ENCODE measurements at places on chromosomes 16 and 17.

GRCh38 chr16:30567160-30567990 lies 4.1 kb downstream of the ZNF688 start:
- no peak for DNase-seq

DNA sequence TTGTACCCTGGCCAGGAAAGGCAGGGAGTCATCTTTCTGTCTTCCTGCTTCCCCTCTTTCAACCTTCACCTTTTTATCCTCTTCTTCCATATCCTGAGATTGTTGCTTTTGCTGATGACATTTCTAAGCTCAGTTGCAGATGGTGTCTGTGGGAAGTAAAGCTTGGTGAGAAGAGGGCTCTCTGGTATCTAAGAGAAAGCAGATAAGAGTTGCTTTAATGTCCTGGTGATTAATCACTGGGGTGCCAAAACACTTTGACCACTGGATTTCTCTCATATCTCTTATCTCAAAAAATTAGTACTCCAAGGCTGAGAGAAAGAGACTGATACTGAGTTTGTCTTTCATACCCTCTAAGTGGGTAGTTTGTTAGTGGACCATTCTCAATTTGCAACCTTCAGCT lies 71.3 kb downstream of the NEUROD2 start:
- DNase-seq, result no peak

DNA sequence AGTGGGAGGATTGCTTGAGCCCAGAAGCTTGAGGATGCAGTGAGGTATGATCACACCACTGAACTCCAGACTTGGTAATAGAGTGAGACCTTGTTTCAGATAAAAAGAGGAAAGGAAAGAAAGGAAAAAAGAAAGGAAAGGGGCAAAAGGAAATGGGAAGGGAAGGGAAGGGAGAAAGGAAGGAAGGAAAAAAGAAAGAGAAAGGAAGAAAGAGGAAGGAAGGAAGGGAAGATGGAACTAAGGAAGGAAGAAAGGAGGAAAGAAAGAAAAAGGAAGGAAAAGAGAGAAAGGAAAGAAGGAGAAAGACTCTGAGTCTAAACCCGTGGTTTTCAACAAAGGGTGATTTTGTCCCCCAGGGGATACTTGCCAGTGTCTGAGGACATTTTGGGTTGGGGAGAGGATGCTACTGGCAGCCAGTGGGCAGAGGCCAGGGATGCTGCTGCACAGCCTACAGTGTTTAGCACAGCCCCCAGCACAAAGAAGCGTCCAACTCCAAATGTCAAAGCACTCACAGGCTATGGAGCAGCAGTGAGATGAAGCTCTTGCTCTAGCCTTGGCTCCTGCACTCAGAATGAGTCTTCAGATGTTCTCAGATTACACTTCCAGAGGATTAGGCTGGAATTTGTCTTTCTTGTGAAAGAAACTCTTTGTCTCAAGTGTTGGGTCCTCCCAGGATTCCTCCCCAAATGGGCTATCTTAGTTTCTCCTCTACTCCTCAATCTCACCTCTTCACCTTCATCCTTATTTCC lies 64.2 kb downstream of the BMERB1 start:
- peak; percentile 68 for DNase-seq

DNA sequence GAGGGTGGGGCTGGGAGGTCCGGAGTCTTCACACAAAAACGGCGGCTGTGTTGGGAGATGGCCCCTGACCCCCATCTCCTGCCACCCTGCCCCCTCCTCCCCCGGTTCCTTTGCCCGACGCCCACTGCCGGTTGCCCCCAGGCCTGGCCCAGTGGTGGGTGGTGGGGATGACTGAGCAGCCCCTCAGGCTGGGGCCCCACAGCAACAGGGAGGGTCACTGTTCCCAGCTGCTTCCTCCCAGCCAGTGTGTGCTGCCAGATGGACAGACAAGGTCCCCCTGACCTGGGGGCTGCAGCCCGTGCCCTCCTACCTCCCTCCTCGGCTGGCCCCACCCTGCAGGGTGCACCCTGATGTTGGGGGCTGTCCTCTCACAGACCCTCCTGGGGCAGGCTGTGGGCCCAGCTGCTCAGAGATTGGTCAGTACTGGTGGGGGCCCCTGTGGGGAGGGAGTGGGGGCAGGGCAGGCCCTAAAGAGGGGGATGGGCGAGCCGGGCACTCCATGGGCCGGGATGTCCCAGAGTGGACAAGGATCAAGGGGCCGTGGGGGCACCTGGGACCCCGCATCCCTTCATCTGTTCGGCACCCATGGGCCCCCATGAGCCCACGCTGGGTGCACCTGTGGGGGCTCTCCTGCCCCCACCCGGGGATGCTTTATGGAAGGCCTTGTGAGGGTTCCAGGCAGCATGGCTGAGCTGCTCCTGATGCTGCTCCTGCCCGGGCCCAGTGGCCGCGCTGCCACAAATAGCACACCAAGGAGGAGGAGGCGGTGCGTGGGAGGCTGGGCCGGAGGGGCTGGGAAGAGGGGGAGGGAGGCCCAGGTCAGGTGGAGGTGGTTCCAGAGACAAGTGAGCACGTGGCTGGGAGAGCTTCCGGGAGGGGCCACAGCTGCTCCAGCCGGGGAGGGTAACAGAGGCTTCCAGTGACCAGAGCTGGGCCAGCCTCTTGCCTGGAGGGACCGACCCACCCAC lies 5.1 kb downstream of the C1QTNF8 start:
- DNase-seq, result no peak

- DNase-seq, result no peak
Observed at GRCh38 chr16:83907631-83908250, 8.8 kb downstream of the MLYCD start.

- DNase-seq, result peak; percentile 66
Observed at GRCh38 chr17:44345454-44346026, 438 bp downstream of the GRN start.

DNA sequence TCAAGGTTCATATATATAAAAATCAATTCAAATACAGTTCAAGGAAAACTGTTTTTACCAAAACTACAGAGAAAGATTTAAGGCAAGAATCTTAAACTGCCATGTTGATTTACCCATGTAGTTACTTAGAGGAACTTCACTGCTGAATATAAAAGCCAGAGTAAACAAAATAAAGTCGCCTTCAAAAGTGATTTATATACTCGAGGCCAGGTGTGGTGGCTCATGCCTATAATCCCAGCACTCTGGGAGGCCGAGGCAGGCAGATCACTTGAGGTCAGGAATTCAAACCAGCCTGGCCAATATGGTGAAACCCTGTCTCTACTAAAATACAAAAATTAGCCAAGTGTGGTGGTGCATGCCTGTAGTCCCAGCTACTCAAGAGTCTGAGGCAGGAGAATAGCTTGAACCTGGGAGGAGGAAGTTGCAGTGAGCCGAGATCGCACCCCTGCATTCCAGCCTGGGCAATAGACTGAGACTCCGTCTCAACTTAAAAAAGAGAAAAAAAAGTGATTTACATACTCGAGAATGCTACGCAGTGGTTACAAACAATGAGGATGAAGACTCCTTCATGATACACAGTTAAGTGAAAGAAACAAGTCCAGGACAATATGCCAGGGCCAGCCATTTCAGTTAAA lies 54.1 kb upstream of the CNEP1R1 start:
- no peak for DNase-seq

DNA sequence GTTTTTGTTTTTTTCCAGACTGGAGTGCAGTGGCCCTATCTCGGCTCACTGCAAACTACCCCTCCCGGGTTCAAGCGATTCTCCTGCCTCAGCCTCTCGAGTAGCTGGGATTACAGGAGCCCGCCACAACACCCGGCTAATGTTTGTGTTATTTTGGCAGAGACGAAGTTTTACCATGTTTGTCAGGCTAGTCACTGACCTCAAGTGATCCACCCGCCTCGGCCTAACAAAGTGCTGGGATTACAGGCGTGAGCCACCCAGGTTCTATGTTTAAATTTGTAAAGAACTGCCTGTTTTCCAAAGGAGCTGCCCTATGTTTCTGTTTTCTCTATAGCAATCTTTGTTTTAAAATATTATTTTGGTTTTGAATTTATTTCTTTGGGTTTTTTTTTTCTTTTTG lies 13.8 kb upstream of the C16orf87 start:
- peak; percentile 18 for DNase-seq

DNA sequence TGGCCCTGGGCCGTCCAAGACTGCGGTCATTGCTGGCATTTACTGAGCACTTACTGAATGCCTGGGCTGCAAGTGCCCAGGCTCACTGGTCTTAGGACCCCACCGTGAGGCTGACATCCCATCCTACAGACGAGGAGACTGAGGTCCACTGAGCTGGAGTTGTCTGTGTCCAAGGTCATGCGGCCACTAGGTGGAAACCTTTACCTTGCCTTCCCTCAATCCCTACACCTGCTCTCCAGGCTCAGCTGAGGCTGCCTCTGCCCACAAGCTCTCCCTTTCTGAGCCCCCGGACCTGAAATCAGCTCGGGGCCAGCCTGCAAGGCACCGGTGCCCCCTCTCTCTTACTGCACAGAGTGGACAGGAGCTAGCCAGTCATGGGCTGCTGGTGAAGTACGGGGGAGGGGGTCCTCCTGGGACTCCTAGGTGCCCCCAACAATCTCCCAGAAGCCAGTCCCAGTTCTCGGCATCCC lies 1.5 kb downstream of the CASKIN1 start:
- peak; percentile 28 for DNase-seq

GRCh38 chr17:42814633-42815399 lies 9.3 kb downstream of the BECN1 start:
- peak; percentile 88 for DNase-seq

GRCh38 chr16:84732674-84733352 lies 33.0 kb downstream of the USP10 start:
- DNase-seq, result no peak

DNA sequence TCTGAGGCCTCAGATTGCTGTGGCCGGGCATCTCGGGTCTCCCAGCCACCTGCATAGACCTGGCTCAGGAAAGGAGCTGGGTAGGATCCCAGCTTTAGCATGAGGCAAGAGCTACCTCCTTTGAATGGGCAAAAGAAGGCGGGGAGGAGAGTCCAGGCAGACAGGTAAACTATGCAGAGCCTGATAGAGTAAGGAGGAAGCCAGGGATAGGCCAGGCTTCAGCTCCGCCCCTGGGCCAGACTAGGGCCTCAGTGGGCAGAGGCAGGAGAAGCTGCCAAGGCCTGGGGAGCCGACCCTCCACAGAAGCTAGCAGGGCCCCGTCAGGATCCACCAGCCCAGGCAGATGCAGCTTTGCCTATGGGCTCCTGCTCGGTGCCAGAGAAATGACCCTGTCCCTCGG lies 22.6 kb upstream of the UBE2G1 start:
- no peak for DNase-seq

- DNase-seq, result peak; percentile 12
Observed at GRCh38 chr17:81837641-81838040, 2.8 kb upstream of the PPP1R27 start.

- DNase-seq, result peak; percentile 93
Observed at GRCh38 chr17:57869617-57870282, 19.9 kb upstream of the MRPS23 start.

GRCh38 chr17:76026714-76027158 lies 370 bp downstream of the EVPL start:
- no peak for DNase-seq

DNA sequence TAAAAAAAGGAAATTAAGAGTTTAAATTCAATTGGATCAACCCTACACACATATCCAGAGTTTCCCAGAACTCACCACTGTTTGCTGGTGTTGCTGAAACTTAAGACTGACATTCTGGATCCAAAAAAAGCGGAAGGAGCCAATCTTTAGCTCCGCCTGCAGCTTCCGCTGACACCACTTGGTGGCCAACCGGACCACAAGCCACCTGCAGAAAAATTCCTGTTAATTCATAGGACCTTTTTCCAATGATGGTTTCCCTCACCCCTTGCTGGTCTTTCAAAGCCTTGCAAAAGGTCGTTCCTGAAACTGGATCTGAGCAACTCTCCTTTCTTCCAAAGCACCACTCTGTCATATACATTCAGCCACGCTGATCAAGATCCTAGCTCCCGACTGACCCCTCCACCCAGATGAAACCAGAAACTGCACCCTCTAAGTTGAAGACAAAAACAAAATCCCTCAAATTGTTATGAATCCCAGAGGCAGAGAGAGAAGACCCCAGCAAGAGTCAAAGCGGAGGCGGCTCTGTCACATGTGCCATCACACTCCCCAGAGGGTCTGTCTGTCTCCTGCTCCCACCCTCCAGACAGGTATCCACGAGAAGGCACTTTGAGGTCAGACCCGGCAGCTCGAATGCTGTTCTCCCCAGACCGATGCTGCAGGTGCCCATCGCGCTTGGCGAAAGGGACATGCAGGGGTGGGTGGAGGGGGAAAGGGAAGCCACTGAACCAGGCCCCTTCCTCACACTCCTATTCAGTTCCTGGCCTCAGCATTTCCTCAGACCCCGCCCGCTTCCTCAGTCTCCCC lies 773 bp downstream of the BLTP2 start:
- DNase-seq, result peak; percentile 34

- DNase-seq, result no peak
Observed at GRCh38 chr17:49402706-49403105, 12.0 kb downstream of the PHB1 start.

DNA sequence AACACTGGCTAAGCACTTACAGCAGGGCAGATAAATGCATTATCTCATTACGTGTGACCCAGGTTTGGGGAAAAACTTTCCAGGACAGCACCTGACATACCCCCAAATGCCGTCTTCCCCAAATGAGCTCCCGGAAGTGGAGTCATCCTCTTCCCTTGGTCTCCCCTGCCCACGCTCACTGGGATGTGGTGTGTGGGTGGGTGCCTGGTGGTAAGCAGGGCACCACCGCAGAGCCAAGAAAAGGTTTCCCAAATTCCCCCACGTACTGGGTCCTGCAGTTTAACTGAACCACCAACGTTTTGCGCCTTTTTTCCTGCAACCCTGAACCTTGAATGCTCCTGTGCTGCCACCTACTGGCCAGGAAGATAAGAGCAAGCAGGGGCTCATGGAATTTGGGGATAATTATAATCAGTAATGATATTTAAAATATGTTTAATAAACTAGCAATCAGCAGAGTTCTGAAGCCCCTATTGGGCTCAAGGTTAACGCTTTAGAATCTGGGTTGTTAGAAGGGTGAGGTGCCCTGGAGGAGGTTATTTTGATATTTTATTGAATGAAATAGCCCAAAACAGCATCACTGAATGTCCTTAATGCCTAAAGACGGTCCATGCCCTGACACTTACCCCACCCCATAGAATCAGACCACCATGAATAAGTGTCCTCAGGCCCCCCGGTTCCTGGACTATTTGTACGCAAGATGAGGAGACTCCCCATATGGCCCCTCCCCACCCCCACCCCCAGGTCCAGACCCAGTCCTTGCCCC lies 8.0 kb downstream of the SPPL2C start:
- peak; percentile 44 for DNase-seq

- DNase-seq, result no peak
Observed at GRCh38 chr17:49997301-49997650, 2.3 kb upstream of the DLX3 start.

- DNase-seq, result no peak
Observed at GRCh38 chr17:59415397-59415796, 83.9 kb downstream of the YPEL2 start.
